ENCODE measurements at places on chromosomes 3 and 15. TPM values are rescaled to one million over a fixed set of nuclear protein-coding genes. Genes with fewer than 3 reads are reported as not detected.

DNA sequence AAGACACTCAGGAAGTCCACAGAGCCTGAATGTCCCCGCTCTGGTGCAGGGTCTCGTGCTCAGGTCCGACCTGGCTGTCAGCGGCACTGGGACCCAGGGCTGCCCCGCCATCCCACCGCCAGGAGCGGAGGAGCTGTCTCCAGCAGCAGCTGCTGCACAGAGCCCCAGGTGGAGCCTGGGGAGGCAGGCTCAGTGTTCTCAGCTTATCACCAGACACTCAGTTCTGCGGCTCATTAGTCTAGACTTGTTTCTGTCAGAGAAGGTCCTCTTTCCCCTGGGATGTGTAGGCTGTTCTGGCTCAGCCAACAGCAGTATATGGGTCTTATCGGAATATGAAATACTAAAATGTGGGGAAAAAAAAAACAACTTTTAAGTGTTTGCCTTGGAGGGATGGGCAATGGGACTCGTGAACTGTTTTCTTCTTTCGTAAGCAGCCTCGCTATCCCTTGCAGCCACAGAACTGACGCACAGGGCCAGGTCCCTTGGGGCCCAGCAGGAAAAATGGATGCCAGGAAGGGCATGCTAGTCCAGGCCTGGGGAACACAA, 75.9 kb downstream of the KLF13 start:
- DNase-seq: no peak

DNA sequence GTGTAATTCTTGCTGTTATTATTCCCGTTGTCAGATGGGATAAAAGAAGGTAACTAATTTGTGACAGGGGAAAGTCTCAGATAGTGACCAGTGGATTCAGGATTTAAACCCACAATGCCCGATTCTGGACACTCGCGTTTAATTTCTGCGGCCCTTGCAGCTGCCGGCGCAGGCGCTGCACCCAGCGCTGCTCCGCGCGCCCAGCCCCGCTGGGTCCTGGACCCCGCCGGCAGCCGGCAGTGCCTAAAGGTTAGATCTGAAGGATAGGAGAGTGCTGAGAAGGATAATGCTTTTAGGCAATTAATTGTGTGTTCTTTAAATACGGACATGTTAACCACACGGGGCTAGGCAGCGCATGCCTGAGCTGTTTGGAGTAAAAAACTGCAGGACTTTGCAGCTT, 3.6 kb upstream of the MKRN3 start:
- no peak for DNase-seq

- DNase-seq: no peak
These were observed 68.5 kb downstream of the CPN2 start for GRCh38 chr3:194282436-194283122.

DNA sequence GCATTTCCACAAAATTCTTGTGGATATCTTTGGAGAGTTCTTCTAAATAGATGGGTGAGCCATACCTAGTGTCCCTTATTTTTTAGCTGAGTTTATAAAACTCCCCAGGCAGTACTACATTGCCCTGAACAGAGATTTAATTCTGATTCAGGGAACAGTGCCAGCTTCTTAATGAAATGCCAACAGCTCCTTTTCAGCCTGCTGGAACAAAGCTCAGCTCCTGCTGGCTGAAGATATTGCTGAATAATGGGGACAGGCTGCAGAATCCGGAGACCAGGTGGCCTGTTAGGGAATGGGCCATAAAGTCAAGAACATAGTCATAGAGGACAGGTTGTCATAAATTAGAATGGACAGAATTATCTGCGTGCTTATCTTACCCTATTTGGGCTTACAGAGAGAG, 8.9 kb downstream of the HGD start:
- no peak for DNase-seq

DNA sequence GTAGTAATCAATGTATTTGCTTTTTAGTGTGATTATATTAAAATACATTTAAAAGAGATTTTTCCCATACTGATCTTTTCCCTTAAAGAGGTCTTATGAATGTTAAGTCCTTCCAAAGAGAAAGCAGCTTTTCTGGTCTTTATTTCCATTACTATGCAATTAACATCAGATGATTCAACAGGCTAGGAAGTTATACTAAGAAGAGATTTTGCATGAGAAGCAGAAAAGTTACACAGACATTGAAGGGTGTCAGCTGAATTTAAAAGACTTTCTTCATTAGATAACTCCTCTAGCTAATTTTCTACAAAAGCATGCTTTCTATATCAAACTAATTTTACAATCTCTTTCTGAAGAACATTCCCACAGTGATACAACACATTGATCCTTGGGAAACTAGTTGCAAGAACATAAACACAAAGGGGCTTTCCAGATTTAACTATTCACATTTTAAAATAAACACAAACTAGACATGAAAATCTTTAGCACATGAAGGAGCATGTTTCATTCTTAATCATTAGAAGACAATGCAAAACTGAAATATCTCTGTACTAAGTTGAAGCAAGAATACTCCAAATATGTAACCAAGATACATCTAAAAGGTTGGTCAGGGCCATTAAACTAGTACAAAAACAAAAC, 965.8 kb downstream of the ROBO1 start:
- no peak for DNase-seq

GRCh38 chr3:42547401-42547945, 34.3 kb downstream of the SEC22C start:
- peak; percentile 66 for DNase-seq

GRCh38 chr3:148863814-148864213, 1.3 kb upstream of the CPA3 start:
- DNase-seq: no peak

GRCh38 chr3:62888180-62888579, 13.0 kb upstream of the CADPS start:
- DNase-seq: no peak

- no peak for DNase-seq
These were observed 68.0 kb downstream of the COL8A1 start for GRCh38 chr3:99706410-99706809.

DNA sequence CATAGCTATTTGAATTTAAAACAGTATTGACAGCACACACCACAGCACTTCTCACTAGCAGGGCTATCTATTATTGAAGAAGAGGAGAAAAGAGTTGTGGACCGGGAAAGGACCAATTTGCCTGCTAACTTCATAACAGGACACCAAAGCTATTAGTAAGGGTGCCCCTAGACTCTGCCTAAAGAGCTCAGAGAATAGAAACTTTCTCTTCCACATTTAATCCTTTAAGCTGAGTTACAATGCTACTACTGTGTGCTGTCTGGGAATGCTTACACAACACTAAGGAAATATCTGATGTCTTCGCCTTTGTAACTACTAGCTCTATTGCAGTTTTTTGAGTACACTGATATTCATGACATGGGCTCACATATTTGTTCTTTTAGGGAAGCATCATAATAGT, 13.5 kb upstream of the AADAC start:
- DNase-seq: no peak

GRCh38 chr3:97949743-97950142, 22.5 kb downstream of the RIOX2 start:
- DNase-seq: no peak

The WDR93 gene
- total RNA-seq: not detected

The GOLGA8O gene
- 7.8 TPM for total RNA-seq

The SAMMSON gene
- total RNA-seq: not detected
